ENCODE measurements at places on chromosomes 1 and 21.

DNA sequence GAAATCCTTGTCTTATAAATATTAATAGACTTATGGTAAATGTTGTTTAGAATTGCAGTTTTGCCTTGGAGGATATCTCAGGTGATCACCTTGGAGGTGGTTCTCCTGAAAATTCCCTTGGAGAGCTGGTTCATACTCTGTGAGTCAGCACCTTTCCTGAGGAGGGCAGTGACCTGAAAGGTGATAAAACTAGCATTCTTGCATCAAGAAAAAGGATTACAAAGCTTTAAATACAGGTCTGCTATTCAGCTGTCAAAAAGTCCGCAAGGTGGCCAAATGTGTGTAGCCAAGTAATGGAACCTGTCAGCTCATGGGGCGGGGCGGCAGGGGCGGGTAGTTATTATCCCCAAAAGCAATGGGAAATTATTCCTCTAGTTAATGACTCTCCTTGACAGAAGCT lies 52.8 kb upstream of the EDARADD start:
- no peak for DNase-seq

DNA sequence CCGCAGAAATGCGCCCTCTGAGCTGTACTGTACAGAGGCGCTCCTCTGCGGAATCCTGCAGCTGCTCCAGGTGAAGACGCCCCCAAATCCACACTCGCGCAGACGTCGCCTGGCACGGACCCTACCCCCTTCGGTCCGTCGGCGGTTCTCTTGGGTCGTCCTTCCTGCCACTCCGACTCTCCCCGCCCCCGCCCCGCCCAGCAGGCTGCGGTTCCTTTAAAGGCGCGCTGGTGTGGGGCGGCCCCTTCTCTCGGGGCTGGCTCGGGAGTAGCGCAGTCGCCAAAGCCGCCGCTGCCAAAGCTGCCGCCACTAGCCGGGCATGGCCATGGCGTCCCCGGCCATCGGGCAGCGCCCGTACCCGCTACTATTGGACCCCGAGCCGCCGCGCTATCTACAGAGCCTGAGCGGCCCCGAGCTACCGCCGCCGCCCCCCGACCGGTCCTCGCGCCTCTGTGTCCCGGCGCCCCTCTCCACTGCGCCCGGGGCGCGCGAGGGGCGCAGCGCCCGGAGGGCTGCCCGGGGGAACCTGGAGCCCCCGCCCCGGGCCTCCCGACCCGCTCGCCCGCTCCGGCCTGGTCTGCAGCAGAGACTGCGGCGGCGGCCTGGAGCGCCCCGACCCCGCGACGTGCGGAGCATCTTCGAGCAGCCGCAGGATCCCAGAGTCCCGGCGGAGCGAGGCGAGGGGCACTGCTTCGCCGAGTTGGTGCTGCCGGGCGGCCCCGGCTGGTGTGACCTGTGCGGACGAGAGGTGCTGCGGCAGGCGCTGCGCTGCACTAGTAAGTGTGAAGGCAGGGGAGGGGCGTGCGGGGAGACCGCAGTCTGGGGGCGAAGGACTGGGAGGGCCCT lies at the start of gene RASSF5:
TSS of gene RASSF5 (plus strand) at position 248 of the 846 bp plus-strand sequence. CDS start at position 320, 72 bp downstream.
- DNase-seq, result peak; percentile 93

- DNase-seq, result no peak
These were observed 8.9 kb upstream of the LGALS8 start for GRCh38 chr1:236514703-236515442.

GRCh38 chr1:172180501-172181285 lies 239.8 kb upstream of the C1orf105 start:
- DNase-seq, result peak; percentile 9

DNA sequence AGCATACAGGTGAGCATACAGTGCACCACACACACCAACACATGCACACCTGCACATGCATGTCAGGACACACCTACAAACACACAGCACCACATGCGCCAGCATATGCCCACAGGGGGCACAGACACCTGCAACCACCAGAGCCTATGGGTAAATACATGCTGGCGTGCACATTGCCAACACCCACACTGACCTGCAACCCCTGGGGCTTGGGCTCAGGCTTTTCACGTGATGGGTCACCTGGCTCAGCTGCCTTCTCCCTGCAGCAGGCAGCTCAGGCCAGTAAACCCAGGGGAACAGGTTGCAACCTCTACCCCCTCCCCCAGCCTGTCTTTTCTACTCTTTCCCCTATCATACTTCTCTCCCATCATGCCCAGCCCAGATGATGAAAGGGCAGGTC lies 8.1 kb downstream of the CD247 start:
- DNase-seq, result no peak

- DNase-seq, result no peak
These were observed 120.9 kb downstream of the ATG4C start for GRCh38 chr1:62904856-62905225.

- DNase-seq, result no peak
These were observed 79.3 kb downstream of the DENND1B start for GRCh38 chr1:197695961-197696360.

GRCh38 chr1:105483436-105483835 lies 1573.0 kb upstream of the PRMT6 start:
- DNase-seq, result no peak

DNA sequence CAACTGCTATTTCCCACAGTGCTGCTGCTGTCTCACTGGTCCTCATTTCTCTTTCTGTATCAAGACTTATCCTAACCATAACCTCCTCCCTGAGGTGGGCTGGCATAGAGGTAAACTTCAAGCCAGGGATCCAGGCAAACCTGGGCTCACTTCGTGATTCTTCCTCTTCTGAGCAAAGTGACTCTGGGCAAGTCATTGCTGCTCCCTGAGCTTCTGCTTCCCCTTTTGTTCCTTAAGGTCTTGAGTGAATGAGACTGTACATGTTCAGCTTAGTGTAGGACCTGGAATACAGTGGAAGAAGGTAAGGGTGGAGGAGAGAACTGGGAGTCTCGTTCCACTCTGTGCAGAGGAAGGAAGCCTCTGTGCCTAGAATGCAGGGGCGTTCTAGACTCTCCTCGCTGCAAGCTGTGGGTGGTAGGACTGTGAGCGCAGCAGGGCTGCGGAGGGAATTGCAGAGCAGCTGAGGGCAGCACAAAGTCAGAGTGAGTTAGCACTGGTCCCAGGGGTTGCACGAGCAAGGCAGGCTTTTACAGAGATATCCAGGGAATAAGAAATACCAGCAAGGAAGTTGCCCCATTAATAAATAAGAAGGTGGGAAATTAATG lies 11.4 kb upstream of the ERI3 start:
- no peak for DNase-seq

GRCh38 chr1:119298687-119299303 lies 69.8 kb upstream of the HAO2 start:
- peak; percentile 8 for DNase-seq

DNA sequence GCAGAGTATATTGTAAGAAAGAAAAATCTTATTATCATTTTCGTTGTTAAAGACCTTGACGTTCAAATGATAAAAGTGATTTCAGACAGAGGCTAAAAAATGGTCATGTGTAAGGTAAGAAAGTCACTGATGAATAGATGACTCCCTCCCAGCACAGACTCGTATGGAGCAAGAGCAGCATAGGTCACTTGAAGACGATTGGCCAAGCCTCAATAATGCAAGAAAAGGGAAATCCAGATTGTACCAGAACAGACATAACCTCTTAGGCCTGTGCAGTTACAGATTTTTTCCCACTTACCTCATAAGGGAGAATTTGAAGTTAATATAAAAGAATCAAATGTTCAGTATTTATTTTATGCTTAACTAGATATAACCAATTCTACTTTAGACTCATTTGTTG lies 16.3 kb upstream of the OLFML2B start:
- no peak for DNase-seq

- no peak for DNase-seq
These were observed 8.0 kb upstream of the SIM2 start for GRCh38 chr21:36690628-36691554.

GRCh38 chr1:87180682-87181081 lies 148.0 kb upstream of the LMO4 start:
- DNase-seq, result no peak

DNA sequence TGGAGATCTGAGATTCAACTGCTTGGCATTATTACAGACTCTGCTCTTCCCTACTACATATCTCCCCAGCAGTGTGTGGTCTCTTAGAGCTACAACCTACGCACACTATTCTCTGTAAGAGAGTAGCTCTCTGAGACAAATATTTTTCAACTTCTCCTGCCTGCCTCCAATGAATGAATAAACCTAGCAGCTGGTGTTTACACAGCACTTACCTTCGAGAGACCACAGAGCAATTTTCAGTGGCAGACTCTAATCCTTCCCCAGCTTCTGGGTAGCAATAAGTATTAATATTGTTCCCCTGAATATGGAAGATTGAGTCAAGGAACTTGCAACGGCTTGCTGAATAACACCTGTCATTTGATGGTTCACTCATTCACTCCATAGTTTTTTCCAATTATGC lies 350.9 kb upstream of the SPAG17 start:
- no peak for DNase-seq

DNA sequence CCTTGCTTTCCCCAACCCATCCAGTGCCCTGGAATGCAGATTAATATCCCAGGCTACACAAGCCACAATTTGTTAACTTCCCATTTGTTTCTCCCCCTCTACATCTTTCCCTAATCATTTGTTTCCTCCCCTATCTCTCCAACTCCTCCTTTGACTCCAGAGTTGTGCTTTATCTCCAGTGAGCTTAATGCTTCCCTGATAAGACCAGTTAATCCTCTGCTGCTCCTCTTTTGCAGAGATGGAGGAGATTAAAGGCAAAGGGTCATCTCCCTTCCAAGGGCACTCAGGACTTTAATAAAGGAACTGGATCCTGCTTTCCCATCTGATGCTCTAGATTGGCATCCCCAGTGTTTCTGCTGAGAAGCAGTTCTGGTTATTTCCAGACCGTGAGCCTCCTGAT lies 7.1 kb downstream of the FAM78B start:
- DNase-seq, result no peak

DNA sequence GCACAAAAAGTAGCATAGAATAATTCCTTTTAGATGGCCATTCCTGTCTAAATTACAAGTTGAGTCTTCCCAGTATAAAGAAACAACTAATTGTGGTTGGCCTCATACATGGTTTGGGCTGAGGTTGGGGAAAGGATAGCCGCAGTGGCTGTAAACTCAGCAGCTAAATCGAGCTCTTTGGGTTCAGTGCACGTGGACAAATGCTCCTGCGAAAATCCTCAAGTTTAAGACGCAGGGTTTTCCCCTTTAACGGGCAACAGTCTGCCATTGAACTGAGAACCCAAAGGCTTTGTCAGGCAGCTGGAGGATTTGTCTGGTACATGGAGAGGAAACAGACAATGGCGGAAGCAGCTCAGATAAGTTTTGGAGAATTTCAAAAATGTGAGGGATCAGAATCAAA lies 331.9 kb downstream of the TGFB2 start:
- DNase-seq, result no peak

DNA sequence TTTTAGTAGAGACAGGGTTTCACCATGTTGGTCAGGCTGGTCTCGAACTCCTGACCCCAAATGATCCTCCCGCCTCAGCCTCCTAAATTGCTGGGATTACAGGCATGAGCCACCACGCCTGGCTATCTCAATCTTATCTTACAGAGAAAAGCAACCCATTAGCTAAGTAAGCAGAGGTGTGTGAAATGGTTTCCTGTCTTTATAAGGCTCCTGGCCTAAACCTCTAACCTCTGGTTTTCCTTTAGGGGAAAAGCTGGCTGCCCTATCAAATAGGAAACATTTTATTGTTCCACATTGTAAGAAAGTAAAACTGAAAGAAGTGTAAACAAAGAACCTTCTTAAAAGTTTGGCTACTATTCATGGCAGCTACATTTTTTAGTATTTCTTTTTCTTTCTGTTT lies 78.3 kb upstream of the MORC3 start:
- no peak for DNase-seq

DNA sequence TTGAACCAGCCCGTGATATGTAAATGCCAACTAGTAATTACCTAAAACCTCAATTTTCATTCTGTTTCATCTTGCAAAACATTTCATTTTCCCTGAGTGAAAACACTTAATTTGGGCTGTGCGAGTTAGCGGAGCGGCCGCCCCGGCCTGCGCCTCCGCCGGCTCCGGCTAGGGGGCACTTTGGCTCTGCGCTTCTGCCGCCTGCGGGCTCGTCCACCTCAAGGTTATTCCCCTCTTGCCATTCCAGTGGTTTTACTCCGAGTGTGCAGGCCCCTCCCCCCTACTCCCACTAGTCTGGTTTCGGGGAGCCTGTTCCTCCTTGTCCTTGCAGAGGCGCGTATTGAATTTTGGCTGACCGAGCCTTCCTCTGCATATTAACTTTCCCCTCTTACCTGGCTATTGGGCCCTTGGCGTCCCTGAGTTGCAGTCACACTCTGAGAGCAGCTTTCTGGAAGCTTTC lies 55.6 kb downstream of the PEX14 start:
- peak; percentile 90 for DNase-seq

DNA sequence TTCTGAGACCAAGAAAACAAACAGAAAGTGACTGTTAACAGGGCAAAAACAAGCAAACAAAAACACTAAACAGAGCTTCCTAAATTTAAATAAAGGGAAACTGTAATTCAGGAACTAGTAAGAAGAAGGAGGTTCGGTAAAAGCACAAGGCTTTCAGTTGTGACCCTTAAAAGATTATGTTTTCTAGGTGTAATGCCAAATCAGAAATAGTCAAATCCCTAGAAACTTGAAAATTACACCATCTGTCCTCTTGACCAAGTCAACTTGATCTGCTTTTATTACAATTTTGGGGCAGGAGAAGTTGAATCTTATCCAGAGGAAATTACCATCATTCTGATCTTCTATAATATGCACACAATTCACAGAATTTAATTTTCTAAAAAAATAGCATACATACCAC lies 754.0 kb upstream of the ADGRL4 start:
- no peak for DNase-seq

GRCh38 chr21:35838350-35838749 lies 222.0 kb downstream of the SETD4 start:
- DNase-seq, result no peak

GRCh38 chr1:64060611-64061302 lies 142.7 kb upstream of the UBE2U start:
- DNase-seq, result no peak

GRCh38 chr1:156009404-156009803 lies 11.3 kb downstream of the SSR2 start:
- DNase-seq, result no peak

DNA sequence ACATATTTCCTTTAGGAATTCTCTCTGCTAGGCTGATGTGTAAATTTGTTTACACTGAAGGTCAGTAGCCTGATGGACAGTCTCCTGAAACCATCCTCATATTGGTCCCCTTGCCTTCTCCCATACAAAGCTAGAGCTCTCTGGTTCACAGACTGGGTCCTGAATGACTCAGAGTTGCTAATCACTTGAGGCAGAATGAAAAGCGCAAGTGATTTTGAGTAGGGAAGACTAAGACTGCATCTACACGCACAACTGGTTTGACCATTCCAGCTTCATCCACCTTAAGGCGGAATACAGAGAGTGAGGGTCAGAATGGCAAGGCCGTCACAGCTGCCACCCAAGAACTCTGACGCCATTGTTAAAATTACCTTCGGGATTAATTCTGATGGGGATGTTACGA lies 70.2 kb upstream of the KIF26B start:
- DNase-seq, result no peak

Measured in thyroid gland (tissue), 4 donors.